Frontal cortex (tissue), 4 donors: ENCODE measurements at places on chromosomes 2 and 18. TPM values are rescaled to one million over a fixed set of nuclear protein-coding genes. Genes with fewer than 3 reads are reported as not detected.

- no peak for DNase-seq
Measured at GRCh38 chr2:62293490-62294271, 97.8 kb downstream of the B3GNT2 start.

GRCh38 chr2:85151026-85151425 is 17.8 kb downstream of the TCF7L1 start:
- no peak for DNase-seq

DNA sequence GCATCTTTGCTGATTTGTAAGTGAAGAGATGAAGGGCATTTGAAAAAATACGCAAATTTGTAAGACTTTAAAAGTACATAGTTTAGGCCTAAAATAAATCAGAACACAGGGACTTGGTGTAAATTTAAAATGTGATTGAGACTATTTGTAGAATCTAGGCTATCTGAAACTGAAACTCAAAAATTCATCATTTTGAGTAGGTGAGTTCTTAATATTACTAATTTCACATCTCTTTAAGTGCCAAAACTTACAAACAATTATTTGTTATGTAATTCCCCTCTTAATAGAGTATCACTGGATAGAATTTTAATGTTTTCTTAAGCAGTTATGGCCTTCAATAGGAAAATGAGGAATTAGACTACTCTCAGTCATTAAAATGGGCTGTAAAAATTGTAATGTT is 14.0 kb upstream of the HRH4 start:
- DNase-seq, result no peak

GRCh38 chr18:36711813-36712444 is 116.9 kb downstream of the TPGS2 start:
- DNase-seq, result no peak

GRCh38 chr2:240477916-240478315 is 42.5 kb downstream of the GPC1 start:
- DNase-seq, result no peak

DNA sequence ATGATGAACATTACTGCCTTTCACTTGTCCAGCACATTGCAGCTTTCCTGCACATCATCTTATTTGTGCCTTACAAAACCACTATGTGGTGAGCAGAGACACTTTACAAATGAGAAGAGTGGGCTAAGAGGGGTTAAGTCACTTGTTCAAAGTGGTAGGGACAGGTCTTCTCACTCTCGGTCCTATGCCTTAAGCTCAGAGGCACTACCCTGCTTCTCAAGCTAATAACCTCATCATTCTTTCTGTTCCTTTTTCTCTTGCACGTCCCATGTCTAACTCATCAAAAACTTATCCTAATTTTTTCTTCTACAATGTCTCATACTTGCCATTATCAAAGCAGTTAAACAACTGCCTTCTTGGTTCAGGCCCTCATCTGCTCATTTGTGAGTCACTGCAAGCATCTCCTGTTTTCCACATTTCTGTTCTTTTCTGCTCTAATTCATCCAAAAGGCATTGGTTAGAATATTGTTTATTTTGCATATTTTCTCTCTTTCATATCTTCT is 21.9 kb upstream of the NCOA1 start:
- no peak for DNase-seq

The SLC4A1AP gene
- total RNA-seq, result 33.4 TPM

DNA sequence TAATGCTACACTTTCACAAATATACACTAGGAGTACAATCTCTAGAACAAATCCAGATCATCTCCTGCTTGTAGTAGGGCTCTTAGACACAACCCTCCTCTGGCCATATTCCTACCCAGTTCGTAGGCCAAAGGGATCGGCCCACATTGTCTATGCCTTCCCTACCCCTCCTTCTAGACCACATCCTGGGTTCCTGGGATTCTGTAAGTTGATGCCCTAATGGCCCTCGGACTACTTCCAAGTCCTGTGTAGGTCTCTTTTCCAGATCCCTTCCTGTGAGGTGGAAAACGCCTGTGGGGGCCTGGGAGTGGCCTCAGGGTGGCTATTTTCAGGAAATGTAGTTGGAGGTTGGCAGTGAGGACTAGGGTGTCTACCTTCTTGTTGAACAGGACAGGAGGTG is 289.7 kb downstream of the ZNF385B start:
- DNase-seq, result no peak

- no peak for DNase-seq
Measured at GRCh38 chr2:224058048-224058775, 19.1 kb upstream of the SERPINE2 start.

- DNase-seq, result no peak
Measured at GRCh38 chr2:37343537-37344434, 644 bp upstream of the QPCT start.

The CRYGC gene
- not detected for total RNA-seq

DNA sequence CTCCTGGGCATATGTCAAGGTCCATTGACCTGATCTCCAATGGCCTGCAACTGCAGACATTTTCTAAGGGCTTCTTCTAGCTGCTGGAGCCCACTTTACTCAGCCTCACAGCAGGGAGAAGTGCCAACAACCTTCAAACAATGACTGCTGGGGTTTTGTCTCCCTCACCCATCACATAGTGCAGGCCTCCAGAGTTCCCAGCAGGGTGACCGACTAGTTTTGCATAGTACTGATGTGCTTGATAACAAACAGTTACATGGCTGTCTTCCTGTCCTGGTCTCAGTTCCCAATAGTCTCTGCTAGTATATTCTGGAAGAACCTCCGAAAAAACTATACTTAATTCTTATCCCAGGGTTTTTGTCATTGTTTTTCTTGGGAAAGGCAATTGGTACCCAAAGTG is 10.4 kb upstream of the NETO1 start:
- no peak for DNase-seq

DNA sequence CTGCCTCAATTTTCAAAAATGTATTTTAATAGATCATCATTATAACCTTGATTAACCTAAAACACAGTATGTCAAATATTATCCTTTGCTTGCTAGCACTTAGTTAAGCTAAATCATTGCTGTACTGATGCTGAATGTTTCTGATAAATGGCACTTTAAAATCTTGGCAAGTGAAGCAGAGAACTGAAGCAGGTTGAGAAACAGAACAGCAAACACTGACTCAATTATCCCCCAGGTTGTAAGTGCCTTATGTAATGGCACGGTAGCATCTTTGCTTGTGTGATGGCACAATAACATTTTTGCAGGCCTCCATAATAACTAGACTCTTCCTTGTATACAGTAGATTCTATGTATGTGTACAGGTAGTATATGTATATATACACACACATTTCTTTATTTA is 33.8 kb downstream of the ARHGAP15 start:
- no peak for DNase-seq

- DNase-seq, result no peak
Measured at GRCh38 chr2:162125138-162125537, 26.9 kb downstream of the GCG start.
